ENCODE measurements at places on chromosomes 4 and X.

DNA sequence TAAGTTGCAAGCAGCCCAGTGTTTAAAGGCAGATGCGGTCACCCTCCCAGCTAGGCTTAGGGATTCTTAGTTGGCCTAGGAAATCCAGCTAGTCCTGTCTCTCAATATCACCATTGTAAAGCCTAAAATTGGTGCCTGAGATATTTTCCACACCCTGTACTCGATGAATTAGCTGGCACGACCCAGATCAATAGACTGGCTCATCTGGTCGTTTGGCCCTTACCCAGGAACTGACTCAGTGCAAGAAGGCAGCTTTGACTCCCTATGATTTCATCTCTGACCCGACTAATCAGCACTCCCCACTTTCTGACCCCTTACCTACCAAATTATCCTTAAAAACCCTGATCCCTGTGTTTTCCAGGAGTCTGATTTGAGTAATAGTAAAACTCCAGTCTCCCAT is 384.9 kb upstream of the SLC7A11 start:
- no peak for DNase-seq

DNA sequence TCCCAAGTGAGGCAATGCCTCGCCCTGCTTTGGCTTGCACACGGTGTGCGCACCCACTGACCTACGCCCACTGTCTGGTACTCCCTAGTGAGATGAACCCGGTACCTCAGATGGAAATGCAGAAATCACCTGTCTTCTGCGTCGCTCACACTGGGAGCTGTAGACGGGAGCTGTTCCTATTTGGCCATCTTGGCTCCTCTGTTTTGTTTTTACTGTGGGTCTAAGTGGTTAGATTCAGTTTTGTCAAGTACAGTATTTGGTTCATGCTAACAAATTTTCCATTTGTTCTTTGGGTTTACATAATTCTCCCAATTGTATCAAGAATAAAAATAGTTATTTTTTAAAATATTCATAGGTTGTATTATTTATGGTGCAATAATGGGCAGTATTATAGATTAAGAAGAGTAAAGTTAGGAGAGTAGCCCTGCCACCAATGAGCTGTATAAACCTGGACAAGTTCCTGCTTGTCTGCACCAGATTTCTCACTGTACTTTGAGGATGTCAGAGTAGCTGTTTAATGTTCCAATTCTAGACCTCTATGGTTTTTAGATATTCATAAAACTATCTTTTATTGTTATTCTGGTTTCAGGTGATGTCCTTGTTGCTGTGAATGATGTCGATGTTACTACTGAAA is 23.4 kb downstream of the INTU start:
- no peak for DNase-seq

- no peak for DNase-seq
Observed at GRCh38 chrX:112785344-112785743, 55.3 kb downstream of the AMOT start.

GRCh38 chrX:65035446-65035770 is 59.2 kb upstream of the ZC4H2 start:
- no peak for DNase-seq

GRCh38 chr4:98485816-98486345 is 172.5 kb downstream of the TSPAN5 start:
- no peak for DNase-seq

DNA sequence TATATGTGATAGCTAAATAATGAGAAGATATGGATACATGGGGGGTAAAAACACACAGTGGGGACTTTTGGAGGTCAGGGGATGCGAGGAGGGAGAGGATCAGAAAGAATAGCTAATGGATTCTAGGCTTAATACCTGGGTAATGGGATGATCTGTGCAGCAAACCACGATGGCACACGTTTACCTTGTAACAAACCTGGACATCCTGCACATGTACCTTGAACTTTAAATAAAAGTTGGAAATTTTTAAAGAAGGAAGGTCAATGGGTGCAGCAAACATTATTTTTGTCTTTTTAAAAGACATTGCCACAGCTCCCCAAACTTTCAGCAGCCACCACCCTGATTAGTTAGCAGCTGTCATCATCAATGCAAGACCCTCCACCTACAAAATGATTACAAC is 29.7 kb upstream of the UGT2B15 start:
- DNase-seq = no peak

DNA sequence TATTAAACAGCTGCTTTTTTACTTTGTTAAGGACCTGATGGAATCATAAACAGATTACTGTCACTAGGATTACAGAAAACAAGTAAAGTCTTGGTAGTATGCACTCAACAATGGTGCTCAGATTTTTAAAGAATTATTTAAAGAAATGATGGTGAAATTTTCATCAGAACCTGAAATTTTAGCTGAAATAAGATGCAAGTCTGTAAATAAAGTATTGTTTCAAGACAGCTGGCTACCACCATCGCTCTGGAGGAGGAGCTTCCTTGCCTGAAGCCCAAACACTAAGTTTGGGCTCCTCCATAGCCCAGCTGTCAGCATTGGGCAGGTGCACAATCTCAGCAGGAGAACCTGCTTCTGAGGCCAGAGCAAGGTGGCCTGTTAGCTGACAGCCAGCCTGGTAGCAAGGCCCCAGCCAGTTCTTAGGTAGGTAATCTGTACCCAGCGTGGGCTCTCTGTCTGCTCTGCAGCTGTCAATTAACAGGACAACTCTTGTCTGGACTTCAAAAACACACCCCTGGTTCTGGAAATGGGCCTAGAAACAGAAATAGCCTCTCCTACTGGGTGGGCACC is 4.6 kb downstream of the GAB1 start:
- DNase-seq = no peak

- no peak for DNase-seq
Observed at GRCh38 chrX:30906726-30907125, 17.7 kb upstream of the TAB3 start.

- no peak for DNase-seq
Observed at GRCh38 chrX:108020631-108021030, 24.2 kb upstream of the VSIG1 start.

- DNase-seq = no peak
Observed at GRCh38 chrX:44183329-44183728, 160.1 kb downstream of the EFHC2 start.

DNA sequence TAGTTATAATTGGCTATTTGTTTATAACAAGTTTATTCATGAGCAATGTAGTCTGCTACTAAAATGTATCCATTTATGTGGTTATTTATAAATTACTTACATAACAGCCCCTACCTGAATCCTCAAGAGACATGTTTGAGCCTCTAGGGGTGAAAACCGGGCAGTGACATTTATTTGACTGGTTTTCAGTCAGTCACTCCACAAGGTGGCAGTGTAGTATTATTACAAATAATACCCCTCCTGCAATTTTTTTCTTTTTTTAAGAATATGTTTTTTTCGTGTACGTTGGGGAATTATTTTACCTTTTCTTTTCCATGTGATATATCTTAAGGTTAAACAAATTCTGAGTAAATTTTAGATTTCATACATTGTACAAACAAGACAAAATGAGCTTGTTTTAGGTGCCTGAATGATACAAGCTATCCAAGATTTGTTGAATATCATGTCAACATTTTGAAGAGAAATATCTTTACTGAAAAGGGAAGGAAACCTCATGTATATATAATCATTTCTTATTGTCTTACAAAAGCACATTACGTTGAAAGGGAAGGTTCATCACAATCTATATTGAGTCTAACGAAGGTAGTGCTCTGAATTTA is 598.7 kb upstream of the TECRL start:
- DNase-seq = no peak

GRCh38 chr4:75658876-75659275 is 14.3 kb downstream of the G3BP2 start:
- DNase-seq = no peak

DNA sequence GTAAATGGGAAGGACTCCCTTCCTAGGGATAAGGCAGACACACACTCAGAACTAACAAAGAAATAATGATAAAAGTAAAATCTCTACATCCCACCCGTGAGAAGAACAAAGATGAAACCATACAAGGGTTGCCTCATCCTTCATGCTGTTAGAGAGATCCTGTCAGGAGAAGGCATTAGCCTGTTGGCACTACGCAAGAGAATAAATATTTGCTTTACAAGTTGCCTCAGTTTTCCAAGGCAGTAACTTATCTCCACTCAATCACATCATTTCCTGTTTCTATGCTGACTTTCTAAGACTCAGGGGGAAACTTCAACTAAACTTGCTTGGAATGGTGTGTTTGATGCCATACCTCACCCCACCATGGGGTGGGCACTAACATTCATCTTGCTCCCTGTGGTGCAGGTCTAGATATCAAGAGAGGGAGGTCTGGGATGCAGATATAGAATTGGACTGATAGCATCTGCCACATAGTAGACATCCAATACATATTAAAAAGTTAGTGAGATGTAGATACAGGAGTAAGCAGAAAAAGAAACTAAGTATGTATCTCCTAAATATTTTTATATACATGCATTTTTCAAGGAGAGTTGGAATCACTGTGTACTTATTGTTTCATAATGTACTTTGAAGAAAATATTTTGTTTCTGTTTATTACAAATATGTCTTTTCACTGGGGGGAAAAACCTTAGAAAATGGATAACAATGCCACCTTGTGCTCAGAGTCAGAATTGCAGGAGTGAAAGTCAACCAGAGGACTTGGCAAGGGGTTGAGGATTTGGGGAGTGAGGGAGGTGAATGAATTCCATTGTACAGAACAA is 57.2 kb upstream of the BEX4 start:
- peak; percentile 17 for DNase-seq

- DNase-seq = no peak
Observed at GRCh38 chr4:924107-925096, 7.7 kb downstream of the GAK start.

- DNase-seq = no peak
Observed at GRCh38 chrX:1835056-1835455, 220.2 kb downstream of the ASMT start.

DNA sequence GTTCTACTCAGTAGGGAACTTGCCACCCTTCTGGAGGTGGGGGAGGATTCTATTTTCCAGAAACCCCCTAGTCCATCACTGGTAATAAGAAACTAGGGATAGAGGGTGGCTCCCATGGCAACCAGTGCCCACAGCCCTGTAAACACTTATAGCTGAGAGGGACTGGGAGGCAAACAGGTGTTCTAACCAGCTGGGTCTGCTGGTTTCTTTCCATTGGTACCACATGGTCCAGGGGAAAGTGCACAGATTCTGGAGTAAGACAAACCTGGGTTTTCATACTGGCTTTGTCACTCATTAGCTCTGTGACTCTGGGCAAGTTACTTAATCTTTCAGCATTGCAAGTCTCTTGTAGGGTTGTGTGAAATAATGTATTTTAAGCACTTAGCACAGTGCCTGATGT is 26.9 kb downstream of the IGSF1 start:
- DNase-seq = no peak

DNA sequence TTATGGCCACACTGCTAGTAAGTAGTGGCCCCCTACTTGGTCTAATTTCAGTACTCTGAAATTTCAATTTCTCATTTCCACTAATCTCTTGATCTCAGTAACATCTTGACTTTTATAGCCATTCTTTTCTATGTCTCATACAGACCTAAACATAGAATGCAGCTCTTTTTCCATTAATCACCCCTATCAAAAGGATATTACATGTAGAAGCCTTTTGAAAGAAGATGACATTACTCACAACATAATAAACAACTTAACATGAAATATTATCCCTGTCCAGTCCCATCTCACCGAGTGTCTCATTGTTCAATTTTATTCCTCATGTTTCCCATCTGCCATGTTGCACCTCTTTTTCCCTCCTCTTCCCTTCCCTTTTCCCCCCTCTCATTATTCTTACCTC is 81.1 kb upstream of the KLHL13 start:
- no peak for DNase-seq

DNA sequence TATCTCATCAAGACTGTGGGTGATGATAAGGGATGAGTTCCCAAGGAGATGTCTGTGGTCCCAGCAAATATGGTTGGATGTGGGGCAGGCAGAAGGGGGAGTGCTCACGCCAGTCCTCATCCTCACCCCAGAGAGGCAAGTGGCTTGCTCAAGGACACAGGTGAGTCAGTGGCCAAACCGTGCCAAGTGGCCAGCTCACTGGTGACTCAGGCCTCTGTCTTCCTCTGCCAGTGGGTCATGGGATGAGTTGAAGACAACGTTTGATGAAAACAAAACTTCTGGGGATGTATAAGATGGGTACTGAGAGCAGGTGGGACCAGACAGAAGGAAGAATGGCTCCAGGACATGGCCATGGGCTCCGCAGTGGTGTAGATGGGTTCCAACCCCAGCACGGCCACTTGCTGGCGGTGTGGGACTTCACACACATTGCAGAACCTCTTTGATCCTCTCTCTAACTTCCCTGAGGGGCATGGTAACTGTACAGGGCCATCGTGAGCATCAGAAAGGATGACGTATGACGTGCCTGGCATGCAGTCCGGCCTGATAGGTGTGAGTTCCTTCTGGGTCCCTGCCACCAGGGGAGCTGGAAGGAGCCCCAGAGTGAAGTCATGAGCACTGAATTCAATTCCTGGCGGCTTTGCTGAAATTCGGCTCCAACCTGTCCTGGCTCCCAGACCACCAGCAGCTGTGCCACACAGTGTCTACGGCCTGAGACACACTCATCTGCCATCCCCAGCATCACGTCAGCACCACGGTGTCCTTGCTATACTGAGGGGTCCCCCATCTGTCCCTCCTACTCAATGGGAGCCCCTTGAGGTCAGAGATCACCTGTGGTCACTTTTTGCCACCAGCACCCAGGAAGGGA is 41.3 kb upstream of the GPR78 start:
- no peak for DNase-seq

GRCh38 chr4:8766610-8767009 is 105.0 kb downstream of the HMX1 start:
- no peak for DNase-seq

- DNase-seq = no peak
Observed at GRCh38 chr4:7180938-7181337, 11.4 kb upstream of the SORCS2 start.

DNA sequence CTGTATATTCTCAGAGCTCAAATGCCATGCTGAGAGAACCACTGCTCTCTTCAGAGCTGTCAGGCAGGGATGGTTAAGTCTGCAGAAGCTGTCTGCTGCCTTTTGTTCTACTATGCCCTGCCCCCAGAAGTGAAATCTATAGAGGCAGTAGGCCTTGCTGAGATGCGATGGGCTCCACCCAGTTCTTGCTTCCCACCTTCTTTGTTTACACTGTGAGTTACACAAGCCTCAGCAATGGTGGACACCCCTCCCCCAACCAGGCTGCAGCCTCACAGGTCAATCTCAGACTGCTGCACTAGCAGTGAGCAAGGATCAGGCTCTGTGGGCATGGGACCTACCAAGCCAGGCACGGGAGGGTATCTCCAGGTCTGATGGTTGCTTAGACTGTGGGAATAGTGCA is 271.6 kb downstream of the CENPC start:
- DNase-seq = no peak

DNA sequence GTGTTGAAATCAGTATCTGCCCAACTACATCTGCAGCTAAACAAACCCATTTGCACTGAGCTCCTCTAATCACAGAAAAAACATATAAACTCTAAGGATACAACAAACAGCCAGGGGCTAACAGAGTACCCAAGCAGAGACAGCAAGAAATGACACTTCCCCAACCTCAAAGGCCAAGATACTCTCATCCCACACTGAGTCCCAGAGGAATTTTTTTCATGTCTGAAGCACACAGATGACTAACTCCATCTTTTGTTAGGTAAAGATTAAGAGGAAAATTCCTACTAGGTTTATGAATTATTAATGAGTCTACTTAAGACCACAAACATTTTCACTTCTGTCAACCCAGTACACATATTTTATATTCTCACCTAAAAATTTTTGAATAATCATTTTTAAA is 31.6 kb downstream of the SEPSECS start:
- DNase-seq = no peak
